ENCODE measurements at places on chromosomes 12 and 14.
A peak's percentile ranks its signal among the peaks of the same experiment; 100 is the strongest.

DNA sequence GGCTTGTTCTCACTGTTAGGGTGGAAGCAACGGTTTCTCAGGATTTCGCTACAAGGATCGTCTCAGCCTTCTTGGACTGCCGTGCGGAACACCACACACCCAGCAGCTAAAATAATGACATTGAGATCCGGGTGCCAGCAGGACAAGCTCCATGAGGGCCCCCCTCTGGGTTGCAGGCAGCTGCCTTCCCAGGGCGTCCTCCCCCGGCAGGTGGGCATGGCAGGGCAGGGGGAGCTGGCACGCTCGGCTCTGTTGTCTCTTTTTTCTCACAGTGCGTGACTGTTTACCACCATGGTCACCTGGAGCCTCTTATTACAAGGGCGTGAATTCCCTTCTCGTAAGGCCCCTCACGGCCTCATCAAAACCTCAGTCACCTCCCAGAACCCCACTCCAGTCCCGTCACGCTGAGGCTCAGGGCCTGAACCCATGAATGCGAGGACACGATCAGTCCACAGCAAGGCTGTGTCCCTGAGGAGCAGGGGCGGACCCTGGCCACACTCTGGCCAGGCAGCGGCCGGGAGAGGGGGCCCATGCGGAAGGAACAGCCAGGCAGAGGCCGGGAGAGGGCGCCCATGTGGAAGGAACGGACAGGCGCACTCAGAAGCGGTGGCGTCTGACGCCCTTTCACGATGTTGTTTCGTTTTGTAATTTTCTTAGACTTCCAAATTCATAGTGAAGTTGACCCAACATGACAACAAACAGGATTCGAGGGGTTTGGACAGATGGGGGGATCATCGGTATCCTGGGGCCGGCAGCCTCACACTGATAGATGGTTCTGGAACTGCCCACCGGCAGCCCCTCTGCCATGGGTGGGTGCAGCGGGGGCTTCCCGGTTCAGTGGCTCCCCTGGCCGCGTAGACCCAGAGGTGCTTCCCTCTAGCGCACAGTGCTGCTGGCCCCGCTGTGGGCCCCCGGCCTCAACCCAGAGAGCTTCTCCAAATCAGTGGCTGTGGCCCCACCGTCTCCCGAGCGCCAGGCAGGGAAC is 10.0 kb downstream of the LRCOL1 start:
- no peak for DNase-seq

DNA sequence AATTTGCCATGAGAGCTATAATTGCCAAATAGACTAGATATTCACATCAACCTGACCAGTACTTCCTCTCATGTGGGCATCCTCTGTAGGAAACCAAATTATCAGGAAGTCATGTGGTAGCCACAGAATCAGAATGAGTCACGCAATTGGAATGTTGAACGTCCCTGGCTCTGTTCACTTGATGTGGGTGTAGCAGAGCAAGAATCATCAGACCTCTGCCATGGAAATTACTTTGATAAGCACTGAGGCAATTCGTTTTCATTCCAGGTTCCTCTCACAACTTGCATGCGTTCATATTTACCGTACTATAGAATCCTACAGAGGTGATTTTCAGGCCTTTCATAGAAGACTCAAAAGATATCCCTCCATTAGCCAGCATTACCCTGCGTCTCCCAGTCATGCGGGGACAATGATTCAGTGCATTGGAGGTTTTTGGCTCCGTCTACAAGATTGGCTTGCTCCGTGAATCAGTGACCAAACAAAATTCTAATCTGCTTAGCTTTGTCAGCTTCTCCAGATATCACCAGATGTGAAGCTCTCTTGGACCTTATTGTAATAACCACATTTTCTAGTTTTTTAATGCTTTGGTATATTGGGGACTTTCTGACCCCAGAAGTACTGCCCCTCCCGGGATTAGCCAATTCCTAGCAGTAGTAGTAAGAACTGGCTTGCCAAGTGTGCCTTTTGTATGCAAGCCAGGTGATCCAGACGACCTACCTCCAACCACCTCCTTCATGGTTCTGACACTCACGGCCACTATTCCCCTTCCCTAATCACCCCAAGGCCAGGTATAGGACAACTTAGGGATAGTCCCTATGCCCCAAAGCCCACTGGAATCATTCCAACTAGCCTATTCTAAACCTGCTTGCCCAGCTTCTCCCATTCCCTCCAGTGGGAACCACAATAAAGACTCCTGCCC is 133.4 kb downstream of the KICS2 start:
- DNase-seq, result peak; percentile 89

GRCh38 chr12:6279256-6279628 is 31.2 kb upstream of the PLEKHG6 start:
- DNase-seq, result no peak

GRCh38 chr14:21227150-21227549 is 42.1 kb downstream of the HNRNPC start:
- no peak for DNase-seq

DNA sequence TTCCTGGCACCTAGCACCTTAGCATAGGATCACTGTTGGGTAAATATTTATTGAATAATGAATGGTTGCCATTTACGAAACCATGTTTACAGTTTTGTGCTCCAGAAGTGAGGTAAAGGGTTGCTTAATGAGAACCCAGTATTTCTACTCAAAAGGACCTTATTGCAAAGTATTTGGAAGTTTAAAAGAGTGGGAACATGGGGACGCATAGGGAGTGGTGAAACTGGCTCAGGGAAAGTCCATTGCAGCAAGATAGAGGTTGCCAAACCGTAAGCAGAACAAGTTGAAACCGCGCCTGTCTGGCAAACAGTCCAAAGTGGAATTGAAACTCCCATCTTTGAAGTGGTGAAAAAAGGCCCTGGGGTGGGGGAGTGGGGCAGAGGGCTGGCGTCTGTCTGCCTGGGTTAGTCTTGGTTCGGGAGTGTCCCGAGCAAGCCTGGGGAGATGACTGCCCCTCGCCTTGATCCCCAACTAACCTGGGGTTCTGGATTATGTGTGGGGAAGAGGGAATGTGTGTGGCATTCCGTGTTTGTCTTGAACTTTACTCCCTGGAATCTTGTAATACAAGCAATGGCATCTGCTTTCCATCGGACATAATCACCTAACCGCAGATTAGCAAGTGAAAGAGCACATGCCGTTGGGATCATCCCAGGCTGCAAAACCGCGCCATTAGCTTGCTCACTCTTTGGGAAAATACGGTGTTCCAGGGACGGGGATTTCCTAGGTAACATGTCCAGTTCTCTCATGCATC is 7.2 kb downstream of the ALDH2 start:
- DNase-seq, result peak; percentile 67

DNA sequence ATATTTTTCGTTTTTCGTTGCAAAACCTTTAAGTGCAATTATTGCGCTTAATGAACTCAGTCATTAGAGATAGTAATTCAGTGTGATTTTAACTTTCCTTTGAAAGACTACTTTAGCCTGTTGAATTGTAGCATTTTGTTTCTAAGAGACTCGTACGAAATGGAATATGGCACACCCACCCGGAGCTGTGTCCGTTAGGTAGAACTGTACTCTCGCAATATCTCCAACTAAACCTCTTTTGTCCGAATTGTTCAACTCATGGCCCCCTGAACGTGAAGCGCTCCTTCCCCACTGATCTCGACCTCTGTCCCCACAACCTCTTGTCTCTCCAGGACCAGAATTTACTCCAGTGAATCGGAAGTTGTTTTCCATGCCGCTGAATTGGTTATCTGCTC is 800 bp downstream of the PCNX4 start:
- DNase-seq, result no peak

GRCh38 chr14:94021001-94021400 is 5.1 kb upstream of the OTUB2 start:
- no peak for DNase-seq

GRCh38 chr14:82410064-82410463 is 876.4 kb upstream of the SEL1L start:
- DNase-seq, result no peak

GRCh38 chr14:23285530-23286019 is 357 bp downstream of the HOMEZ start:
- DNase-seq, result no peak

GRCh38 chr12:45269412-45269751 is 53.5 kb downstream of the ANO6 start:
- DNase-seq, result no peak

Measured in GM04503 (cell line).